ENCODE measurements at places on chromosomes 3 and 15. TPM values are rescaled to one million over a fixed set of nuclear protein-coding genes. Genes with fewer than 3 reads are reported as not detected.

The ALAS1 gene
- 40.3 TPM for total RNA-seq

The ALG3 gene
- 51.5 TPM for total RNA-seq

The ROPN1 gene
- not detected for total RNA-seq

The BRK1 gene
- total RNA-seq = 90.6 TPM

The CLK3 gene
- 64.2 TPM for total RNA-seq

The FBXO40 gene
- total RNA-seq = not detected

Measured in smooth muscle cell of the pulmonary artery (primary cell).